Heart right ventricle (tissue), 16 donors: ENCODE measurements at places on chromosomes 12 and 14. TPM values are rescaled to one million over a fixed set of nuclear protein-coding genes. Genes with fewer than 3 reads are reported as not detected.

Gene MMP19
- 0.92 TPM for total RNA-seq

Gene GCH1
- 4.9 TPM for total RNA-seq

Gene INHBE
- total RNA-seq, result 1.2 TPM

Gene CPNE8
- 4.9 TPM for total RNA-seq

Gene MARCHF9
- 15.0 TPM for total RNA-seq

Gene MYRFL
- not detected for total RNA-seq

Gene PLD4
- 0.58 TPM for total RNA-seq

Gene GPD1
- total RNA-seq, result 21.9 TPM

Gene OTX2
- total RNA-seq, result not detected

Gene WSCD2
- 1.1 TPM for total RNA-seq

Gene APOF
- total RNA-seq, result not detected

Gene FCF1
- total RNA-seq, result 40.3 TPM

Gene ETFRF1
- 50.3 TPM for total RNA-seq

Gene ABCD2
- 10.1 TPM for total RNA-seq

Gene DAO
- total RNA-seq, result not detected

- no peak overlapping the region for H3K27ac ChIP-seq
- H3K4me3 ChIP-seq, result no peak overlapping the region
- no peak for DNase-seq
- no peaks in the 10 kb centered on the region for H3K36me3 ChIP-seq
- no peaks in the 10 kb centered on the region for H3K4me1 ChIP-seq
- H3K27me3 ChIP-seq, result no peaks in the 10 kb centered on the region
Observed at GRCh38 chr14:30299915-30300314, 259.0 kb upstream of the G2E3 start.

- no peak overlapping the region for H3K4me3 ChIP-seq
- no peaks in the 10 kb centered on the region for H3K36me3 ChIP-seq
- peaks cover 5% of the 10 kb centered on the region for H3K27me3 ChIP-seq
- DNase-seq, result no peak
- H3K4me1 ChIP-seq, result peaks cover 20% of the 10 kb centered on the region
Observed at GRCh38 chr14:60658909-60659585, 9.8 kb upstream of the SIX1 start.

- no peaks in the 10 kb centered on the region for H3K36me3 ChIP-seq
- no peak overlapping the region for H3K4me3 ChIP-seq
- no peaks in the 10 kb centered on the region for H3K4me1 ChIP-seq
- H3K27ac ChIP-seq, result no peak overlapping the region
Observed at GRCh38 chr12:88408823-88409222, 171.4 kb downstream of the KITLG start.

DNA sequence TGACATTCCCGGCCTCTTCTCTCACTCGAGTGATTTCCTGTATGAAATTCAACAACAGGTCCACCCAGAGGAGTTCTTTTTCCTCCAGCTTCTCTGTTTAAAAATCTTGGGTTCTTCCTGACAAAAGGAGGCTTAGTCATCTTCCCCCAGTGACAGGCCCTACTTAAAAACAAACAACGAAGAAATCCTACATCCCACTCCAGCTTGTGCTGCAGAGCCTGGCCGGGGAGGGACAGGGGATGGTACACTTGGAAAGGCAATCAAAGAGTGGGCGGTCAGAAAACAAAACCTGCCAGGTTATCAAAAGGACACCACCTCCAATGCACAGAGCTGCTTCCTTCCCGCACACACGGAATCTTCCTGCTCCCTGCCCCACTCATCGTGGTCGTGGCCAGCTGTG is 101.3 kb downstream of the CACNA1C start:
- H3K27ac ChIP-seq, result peak overlapping the region; percentile 60
- no peak for DNase-seq
- H3K27me3 ChIP-seq, result no peaks in the 10 kb centered on the region
- H3K36me3 ChIP-seq, result no peaks in the 10 kb centered on the region

GRCh38 chr12:130169256-130169655 is 7.0 kb downstream of the FZD10 start:
- no peak overlapping the region for H3K4me3 ChIP-seq
- H3K4me1 ChIP-seq, result no peaks in the 10 kb centered on the region
- no peaks in the 10 kb centered on the region for H3K36me3 ChIP-seq
- H3K27ac ChIP-seq, result no peak overlapping the region
- H3K27me3 ChIP-seq, result peaks cover 37% of the 10 kb centered on the region

DNA sequence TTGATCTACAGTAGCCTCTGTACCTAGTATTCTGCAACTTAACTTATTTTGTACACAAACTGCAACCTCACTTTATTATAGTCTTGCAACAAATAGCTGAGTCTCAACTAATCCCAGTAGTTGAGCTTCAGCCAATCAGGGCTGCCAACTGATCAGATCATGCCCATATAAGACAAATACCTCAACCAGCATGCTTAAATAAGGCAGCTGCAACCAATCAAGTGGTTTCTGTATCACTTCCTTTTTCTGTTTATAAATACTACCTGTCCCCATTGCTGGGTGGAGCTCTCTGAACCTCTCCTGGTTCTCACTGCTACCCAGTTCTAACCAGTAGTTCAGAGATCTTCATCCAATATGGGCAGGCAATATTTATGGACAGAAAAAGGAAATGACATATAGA is 248.5 kb upstream of the FBXO33 start:
- no peaks in the 10 kb centered on the region for H3K4me1 ChIP-seq
- no peak overlapping the region for H3K27ac ChIP-seq
- no peak for DNase-seq
- H3K4me3 ChIP-seq, result no peak overlapping the region
- no peaks in the 10 kb centered on the region for H3K27me3 ChIP-seq

DNA sequence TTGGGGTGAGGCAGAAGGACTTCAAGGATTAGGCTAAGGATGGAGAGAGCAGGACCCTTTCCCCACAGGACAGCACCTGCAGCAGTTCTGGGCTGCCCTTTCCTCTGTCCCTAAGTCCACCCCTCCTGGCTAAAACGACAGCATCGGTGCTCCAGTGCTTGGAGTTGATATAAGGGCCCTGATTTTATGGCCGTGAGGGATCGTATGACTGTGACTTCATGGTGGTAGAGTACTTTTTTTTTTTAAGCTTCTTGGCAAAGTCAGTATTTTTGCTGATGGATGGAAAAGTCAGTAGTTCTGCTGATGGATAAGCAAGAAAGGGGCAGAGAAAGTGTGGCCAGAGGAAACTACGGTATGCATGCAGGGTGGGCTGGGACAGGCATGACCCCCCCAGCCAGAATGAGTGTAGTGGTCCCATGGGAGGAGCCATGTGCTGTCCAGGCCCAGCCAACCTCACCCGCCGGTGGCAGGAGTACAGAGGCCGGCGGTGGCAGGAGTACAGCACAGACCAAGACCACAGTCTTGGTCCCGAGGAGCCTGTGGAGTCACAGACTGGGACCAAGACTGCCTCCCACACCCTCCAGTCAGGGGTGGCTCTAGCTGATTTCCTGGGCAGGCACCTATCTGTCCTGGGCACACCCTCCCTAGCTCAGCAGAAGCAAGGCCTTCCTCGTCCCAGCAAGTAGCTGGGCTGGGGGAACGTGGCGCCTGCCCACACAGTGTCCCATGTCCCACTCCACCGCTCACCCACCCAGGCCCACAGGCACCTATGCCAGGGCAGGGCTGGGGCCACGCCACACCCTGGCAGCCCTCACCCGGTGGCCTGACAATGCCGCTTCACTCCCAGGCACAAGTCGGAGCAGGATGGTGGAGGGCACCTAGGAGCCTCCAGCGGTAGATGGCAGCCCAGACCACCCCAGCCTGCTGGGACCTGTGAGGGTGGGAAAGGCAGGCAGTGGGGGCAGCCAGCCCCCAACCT is 46.3 kb downstream of the CCDC88C start:
- DNase-seq, result no peak
- H3K27me3 ChIP-seq, result no peaks in the 10 kb centered on the region
- no peaks in the 10 kb centered on the region for H3K36me3 ChIP-seq
- no peak overlapping the region for H3K4me3 ChIP-seq

GRCh38 chr12:46164186-46164761 is 104.6 kb downstream of the SLC38A1 start:
- H3K27ac ChIP-seq, result no peak overlapping the region
- H3K4me1 ChIP-seq, result peaks cover 10% of the 10 kb centered on the region
- no peak overlapping the region for H3K4me3 ChIP-seq
- no peaks in the 10 kb centered on the region for H3K27me3 ChIP-seq
- no peak for DNase-seq
- H3K36me3 ChIP-seq, result no peaks in the 10 kb centered on the region

- H3K4me1 ChIP-seq, result peaks cover 58% of the 10 kb centered on the region
- H3K36me3 ChIP-seq, result peaks cover 33% of the 10 kb centered on the region
- H3K4me3 ChIP-seq, result no peak overlapping the region
- H3K27ac ChIP-seq, result no peak overlapping the region
- no peaks in the 10 kb centered on the region for H3K27me3 ChIP-seq
Observed at GRCh38 chr14:92991536-92991935, 68.6 kb downstream of the CHGA start.

DNA sequence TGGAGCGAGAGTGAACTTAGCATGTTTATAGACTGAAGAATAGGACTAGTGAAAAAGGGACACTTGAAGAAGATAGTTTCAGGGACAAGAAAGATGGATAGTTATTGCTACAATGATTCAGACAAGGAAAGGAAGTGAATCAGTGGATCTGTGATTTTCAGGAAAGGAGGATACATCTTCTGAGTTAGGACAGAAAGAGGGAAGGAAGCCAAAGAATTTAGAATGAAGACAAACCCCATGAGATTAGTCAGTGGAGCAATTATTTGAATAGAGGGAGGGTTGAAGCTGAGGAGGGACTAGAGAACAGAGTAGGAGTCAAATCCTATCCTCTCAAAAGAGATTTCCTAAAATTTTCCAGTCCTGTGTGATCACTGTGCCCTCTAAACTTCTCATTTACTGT is 282.7 kb downstream of the AKAP6 start:
- DNase-seq, result no peak
- no peak overlapping the region for H3K27ac ChIP-seq
- H3K36me3 ChIP-seq, result no peaks in the 10 kb centered on the region

GRCh38 chr14:100127853-100128455 is 31.5 kb downstream of the DEGS2 start:
- no peak for DNase-seq
- H3K4me3 ChIP-seq, result no peak overlapping the region
- H3K27me3 ChIP-seq, result no peaks in the 10 kb centered on the region
- peaks cover 90% of the 10 kb centered on the region for H3K36me3 ChIP-seq
- H3K4me1 ChIP-seq, result peaks cover 16% of the 10 kb centered on the region

DNA sequence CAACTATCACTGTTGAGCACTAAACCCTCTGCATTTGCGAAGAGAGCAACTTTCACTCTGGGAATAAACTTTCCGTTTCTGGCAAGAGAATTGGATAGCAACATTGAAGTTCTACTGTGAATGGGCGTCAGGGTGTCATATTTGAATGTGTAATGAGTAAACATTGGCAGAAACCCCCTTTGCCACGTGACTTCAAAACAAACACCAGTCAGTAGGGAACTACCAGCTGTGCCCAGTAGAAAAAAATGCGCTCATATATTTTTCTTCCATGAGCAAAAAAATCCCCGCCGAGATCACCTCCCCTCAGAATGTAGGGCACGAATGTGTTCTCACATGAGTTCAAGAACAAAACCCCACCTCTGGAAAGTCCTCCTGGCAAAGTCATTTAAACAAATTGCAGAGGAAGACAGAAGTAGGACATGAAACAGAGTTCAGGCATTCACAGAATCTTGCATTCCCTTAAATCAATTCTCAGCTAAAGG is 80.6 kb downstream of the BTG1 start:
- peaks cover 5% of the 10 kb centered on the region for H3K4me1 ChIP-seq
- no peak for DNase-seq
- H3K4me3 ChIP-seq, result no peak overlapping the region
- H3K27me3 ChIP-seq, result no peaks in the 10 kb centered on the region

GRCh38 chr14:64303471-64303917 is 9.3 kb upstream of the ESR2 start:
- no peaks in the 10 kb centered on the region for H3K4me1 ChIP-seq
- DNase-seq, result no peak
- H3K27ac ChIP-seq, result no peak overlapping the region
- H3K36me3 ChIP-seq, result no peaks in the 10 kb centered on the region

DNA sequence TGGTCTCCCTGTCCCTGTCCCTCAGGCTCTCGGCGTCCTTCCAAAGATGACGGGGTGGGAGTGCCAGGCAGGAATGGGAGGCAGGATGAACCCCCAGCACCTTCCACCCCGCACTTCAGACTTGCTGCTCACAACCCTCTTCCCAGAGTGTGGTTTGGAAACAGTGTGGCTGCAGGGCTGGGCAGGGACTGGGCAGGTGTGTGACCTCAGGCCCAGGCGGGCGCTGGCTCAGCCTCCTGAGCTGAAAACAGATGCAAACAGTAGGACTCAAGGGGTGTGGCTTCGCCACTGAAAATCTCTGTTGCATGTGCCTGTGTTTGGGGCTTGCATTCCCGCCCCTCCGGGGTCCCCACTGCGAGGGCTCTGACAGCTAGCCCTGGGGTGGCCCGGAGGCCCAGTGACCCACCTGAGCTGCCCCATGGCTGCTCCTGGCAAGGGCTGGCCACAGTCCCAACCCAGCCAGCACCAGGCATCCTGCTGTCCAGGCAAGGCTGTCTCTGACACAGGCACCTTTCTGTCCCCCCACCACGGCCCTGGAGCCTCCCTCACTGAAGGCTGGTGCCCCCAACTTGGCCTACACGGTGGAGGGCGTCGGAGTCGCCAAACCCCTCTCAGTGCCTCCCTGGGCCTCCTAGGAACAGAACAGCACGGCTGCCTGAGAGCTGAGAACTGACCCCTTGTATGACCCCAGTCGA is 46.1 kb downstream of the BEGAIN start:
- peak; percentile 8 for DNase-seq
- no peaks in the 10 kb centered on the region for H3K27me3 ChIP-seq
- H3K36me3 ChIP-seq, result no peaks in the 10 kb centered on the region
- no peaks in the 10 kb centered on the region for H3K4me1 ChIP-seq
- no peak overlapping the region for H3K4me3 ChIP-seq
- no peak overlapping the region for H3K27ac ChIP-seq

DNA sequence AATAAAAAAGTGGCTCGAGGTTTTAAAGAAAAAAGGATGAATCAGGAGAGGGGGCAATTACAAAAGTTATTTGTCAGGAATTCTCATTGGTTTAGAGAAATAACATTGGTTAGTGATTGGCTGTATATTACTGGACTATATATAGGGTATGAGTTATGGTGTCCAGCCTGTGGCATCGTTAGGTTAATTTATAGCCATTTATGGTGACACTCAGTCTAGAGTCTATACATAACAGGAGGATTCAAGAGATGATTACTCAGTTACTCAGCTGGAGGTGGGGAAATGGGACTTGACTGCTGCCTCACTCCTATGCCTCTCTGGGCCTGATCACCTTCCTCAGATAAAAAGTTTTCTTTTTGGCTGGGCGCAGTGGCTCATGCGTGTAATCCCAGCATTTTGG is 25.6 kb upstream of the NFYB start:
- no peak for DNase-seq
- H3K4me3 ChIP-seq, result no peak overlapping the region
- H3K27ac ChIP-seq, result no peak overlapping the region
- no peaks in the 10 kb centered on the region for H3K27me3 ChIP-seq

DNA sequence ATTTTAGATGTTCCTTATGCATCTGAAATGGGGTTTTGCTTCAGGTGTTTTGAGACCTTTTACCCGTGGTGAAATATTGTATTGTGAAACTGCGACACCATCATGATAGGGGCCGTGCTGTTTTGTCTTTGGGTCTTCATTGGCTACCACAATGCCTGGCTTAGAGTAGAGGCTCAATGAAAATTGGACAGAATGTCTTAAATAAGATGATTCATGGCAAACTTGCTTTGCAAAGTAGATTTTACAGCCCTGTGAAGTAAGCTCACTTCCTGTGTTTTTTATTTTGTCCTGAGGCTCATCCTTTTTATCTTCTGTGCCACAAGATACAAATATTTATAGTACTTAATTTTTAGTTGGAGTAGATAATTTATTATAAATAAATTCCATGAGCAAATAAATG is 111.3 kb upstream of the FRMD6 start:
- H3K27ac ChIP-seq, result no peak overlapping the region
- H3K4me1 ChIP-seq, result no peaks in the 10 kb centered on the region
- DNase-seq, result no peak
- H3K27me3 ChIP-seq, result no peaks in the 10 kb centered on the region
- H3K4me3 ChIP-seq, result no peak overlapping the region
- no peaks in the 10 kb centered on the region for H3K36me3 ChIP-seq
